Right atrium auricular region (tissue), 2 donors: ENCODE measurements at places on chromosomes 2 and 18.

- no peak for DNase-seq
- peaks cover 58% of the 10 kb centered on the region for H3K36me3 ChIP-seq
- no peak overlapping the region for H3K27ac ChIP-seq
- no peak overlapping the region for H3K4me3 ChIP-seq
- no peaks in the 10 kb centered on the region for H3K27me3 ChIP-seq
Observed at GRCh38 chr2:117940436-117940835, 73.4 kb downstream of the CCDC93 start.

- H3K36me3 ChIP-seq: no peaks in the 10 kb centered on the region
- no peak overlapping the region for H3K4me3 ChIP-seq
- no peaks in the 10 kb centered on the region for H3K4me1 ChIP-seq
- no peaks in the 10 kb centered on the region for H3K27me3 ChIP-seq
- no peak overlapping the region for H3K27ac ChIP-seq
Observed at GRCh38 chr2:538646-539045, 138.6 kb downstream of the TMEM18 start.

DNA sequence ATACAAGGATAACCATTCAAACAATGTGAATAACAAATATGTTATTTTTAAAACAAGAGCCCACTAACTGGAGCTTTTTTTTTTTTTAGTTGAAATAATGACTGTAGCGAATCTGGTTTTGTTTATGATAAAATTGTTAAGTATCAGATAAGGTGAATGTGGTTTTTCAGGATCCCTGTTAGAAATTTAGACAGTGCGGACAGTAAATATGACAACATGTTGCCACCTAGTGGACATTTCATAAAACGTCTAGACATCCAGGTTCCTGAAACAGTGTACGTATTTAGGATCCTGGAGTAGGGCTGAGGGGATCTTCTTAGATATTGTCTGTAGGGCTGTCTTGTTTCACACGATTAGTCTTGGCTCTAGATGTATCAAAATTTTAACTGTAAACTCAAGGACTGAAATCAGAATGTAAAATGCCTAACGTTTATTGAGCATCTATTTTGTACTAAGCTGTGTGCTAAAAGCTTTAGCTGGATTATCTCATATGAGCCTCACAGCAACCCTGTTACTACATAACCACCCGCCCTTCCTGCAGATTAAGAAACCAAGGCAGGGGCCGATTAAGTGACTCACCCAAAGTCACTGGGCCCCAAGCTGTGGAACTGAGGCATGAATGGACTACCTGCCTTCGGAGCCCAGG, 23.9 kb upstream of the CCDC68 start:
- no peaks in the 10 kb centered on the region for H3K4me1 ChIP-seq
- DNase-seq: no peak
- H3K36me3 ChIP-seq: no peaks in the 10 kb centered on the region
- H3K27me3 ChIP-seq: no peaks in the 10 kb centered on the region
- no peak overlapping the region for H3K27ac ChIP-seq
- no peak overlapping the region for H3K4me3 ChIP-seq

DNA sequence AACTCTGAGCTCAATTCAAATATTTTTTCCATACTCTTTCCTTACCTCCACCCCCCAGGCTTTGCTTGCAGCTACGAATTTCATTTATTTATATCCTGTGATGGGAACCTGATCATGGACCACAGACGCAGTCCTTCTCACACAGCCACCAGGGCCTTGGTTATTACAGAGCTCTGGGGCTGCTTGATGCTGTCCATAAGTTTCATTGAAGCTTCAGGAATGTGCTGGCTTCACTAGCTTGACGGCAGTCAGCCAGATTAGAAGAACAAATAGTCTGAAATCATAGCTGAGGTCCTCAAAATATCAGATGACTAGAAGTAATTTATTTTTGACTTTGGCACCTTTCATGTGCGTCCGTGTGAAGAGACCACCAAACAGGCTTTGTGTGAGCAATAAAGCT, 104.9 kb downstream of the VWA3B start:
- H3K36me3 ChIP-seq: no peaks in the 10 kb centered on the region
- no peaks in the 10 kb centered on the region for H3K27me3 ChIP-seq

- H3K36me3 ChIP-seq: no peaks in the 10 kb centered on the region
- H3K4me1 ChIP-seq: no peaks in the 10 kb centered on the region
- H3K27me3 ChIP-seq: no peaks in the 10 kb centered on the region
Observed at GRCh38 chr18:22267225-22267624, 97.8 kb downstream of the GATA6 start.

- no peak for DNase-seq
- no peaks in the 10 kb centered on the region for H3K27me3 ChIP-seq
- no peaks in the 10 kb centered on the region for H3K4me1 ChIP-seq
- no peaks in the 10 kb centered on the region for H3K36me3 ChIP-seq
- no peak overlapping the region for H3K27ac ChIP-seq
Observed at GRCh38 chr2:127193967-127194280, 26.2 kb downstream of the CYP27C1 start.

DNA sequence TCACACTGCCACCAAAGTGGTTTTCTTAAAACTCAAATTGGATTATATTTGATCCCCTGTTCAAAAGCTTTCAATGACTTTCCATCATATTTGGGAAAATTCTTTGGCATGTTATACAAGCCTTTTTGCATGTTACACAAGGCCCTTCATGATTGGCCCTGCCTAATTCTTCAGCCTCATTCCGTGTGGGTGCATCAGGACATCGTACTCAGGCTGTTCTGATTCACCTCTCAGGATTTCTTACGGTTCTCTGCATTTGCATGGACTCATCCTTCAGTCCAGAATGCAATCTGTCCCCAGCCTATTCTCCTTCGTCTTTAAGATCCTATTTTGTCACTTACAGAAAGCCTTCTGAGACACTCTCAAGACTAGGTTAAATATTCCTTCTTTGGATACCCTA, 107.8 kb downstream of the LYPD1 start:
- no peaks in the 10 kb centered on the region for H3K36me3 ChIP-seq
- H3K4me3 ChIP-seq: no peak overlapping the region
- DNase-seq: no peak
- no peaks in the 10 kb centered on the region for H3K4me1 ChIP-seq
- H3K27me3 ChIP-seq: no peaks in the 10 kb centered on the region
- no peak overlapping the region for H3K27ac ChIP-seq
